ENCODE measurements at places on chromosomes 7 and 10.

- no peak for DNase-seq
These were observed 44.0 kb downstream of the SLC18A2 start for GRCh38 chr10:117284716-117285494.

GRCh38 chr7:24504040-24504439 lies 69.2 kb upstream of the PALS2 start:
- DNase-seq, result no peak

- DNase-seq, result no peak
These were observed 36.6 kb downstream of the PRKAG2 start for GRCh38 chr7:151840088-151840910.

GRCh38 chr7:22578007-22578733 lies 78.2 kb upstream of the STEAP1B start:
- no peak for DNase-seq

DNA sequence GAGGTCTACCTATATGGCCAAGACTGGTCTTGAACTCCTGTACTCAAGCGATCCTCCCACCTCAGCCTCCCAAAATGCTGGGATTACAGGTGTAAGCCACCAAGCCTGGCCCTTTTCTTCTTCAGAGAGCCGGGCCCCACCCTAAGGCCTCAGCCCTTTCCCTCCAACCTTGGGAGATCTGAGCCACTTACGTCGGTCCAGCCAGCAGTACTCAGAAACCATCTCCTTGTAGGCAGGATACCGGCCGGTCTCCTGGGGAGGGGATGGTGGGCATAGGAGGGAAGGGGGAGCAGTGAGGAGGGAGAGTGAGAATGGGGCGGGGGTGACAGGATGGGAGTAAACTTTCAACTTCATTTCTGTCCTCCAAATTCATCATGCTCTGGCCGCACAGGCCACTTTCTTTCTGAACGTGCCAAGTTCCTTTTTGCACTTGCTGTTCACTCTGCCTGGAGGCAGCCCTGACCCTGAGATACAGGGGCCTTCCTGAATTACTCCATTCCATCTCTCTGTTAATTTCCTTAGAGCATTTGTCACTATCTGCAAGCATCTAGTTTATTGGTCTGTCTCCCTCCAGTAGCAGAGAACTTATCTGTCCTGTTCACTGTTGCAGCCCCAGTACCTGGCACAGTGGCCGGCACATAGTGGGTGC lies 10.4 kb downstream of the PDZD7 start:
- no peak for DNase-seq

DNA sequence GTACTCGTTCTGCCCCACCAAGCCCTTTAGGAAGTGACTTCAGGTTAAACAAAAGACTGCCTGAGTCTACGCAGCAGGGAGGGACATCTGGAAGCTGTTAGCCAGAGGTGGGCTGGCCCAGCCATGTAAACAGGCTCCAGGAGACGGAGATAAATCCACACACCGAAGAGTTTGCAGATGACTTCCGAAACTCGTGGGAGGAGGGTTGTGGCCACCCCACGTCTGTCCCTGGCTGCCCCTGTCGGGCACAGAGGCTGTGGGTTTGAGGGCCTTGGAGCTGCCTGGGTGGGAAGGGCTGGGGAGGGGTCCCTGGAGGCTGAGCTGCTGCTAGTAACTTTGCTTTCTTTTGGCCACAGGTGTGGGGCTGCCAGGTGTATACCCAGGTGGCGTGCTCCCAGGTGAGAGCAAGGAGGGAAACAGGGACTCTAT lies 15.6 kb downstream of the ELN start:
- DNase-seq, result no peak

DNA sequence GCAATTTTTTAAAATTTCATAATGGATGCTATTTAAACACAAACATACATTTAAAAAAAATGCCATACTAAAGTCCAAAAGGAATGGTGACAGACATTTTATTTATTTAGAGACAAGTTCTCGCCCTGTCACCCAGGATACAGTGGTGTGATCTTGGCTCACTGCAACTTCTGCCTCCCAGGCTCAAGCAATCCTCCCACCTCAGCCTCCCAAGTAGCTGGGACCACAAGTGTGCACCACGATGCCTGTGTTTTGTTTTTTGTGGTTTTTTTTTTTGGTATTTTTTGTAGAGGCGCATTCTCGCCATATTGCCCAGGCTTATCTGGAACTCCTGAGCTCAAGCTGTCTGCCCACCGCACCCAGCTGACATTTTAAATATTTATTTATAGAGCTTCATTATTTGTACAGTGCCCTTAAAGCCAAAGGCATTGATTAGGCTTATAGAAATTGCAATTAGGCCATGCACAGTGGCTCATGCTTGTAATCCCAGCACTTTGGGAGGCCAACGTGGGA lies 703.5 kb downstream of the AUTS2 start:
- DNase-seq, result no peak

DNA sequence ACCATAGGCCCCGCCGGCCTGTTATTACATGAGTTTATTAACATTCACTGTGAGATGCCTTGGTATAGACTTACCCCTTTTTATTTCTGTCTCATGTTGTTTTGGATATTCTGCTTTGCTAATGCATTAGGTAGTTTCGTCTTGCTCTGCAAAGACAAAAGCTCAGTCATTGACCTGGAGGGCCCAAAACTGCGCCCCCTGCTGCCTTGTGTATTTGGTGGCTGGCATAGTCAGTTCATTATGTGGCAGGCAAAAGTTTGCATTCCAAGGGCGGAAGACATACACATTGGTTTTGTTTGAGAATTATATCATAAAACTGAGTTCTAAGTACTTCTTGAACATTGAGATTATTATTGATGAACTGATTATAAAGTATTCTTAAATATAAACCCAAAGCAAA lies 372.5 kb downstream of the SDK1 start:
- DNase-seq, result peak; percentile 59

GRCh38 chr10:101579516-101579870 lies 8.6 kb downstream of the POLL start:
- no peak for DNase-seq

- DNase-seq, result no peak
These were observed 16.6 kb upstream of the FGFR2 start for GRCh38 chr10:121614613-121615434.

GRCh38 chr7:128383776-128384175 lies 22.3 kb upstream of the PRRT4 start:
- DNase-seq, result no peak

GRCh38 chr7:151896086-151896485 lies 19.2 kb upstream of the PRKAG2 start:
- no peak for DNase-seq

GRCh38 chr7:54242776-54243175 lies 299.4 kb upstream of the VSTM2A start:
- no peak for DNase-seq

- DNase-seq, result peak; percentile 65
These were observed 16.5 kb downstream of the AIFM2 start for GRCh38 chr10:70115948-70116682.

DNA sequence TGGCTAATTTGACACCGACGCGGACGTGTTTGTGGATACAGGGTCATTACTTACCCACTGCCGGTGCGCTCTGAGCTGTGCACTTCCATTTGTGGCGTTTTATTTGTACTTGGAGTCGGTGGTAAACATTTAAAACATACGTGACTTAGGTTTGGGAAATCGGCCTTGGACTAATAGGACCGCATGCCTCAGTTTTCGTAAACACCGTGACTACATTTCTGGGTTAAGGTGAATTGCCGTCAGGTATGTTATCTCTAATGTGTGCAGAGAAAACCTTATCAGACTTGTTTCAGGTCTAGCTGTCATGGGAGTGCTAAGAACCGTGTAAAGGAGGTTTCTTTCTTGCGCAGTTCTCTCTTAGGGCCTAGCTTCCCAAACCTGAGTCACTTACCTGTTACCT lies 51.7 kb upstream of the NCF1 start:
- no peak for DNase-seq

GRCh38 chr10:32000937-32001336 lies 55.3 kb downstream of the KIF5B start:
- DNase-seq, result no peak

DNA sequence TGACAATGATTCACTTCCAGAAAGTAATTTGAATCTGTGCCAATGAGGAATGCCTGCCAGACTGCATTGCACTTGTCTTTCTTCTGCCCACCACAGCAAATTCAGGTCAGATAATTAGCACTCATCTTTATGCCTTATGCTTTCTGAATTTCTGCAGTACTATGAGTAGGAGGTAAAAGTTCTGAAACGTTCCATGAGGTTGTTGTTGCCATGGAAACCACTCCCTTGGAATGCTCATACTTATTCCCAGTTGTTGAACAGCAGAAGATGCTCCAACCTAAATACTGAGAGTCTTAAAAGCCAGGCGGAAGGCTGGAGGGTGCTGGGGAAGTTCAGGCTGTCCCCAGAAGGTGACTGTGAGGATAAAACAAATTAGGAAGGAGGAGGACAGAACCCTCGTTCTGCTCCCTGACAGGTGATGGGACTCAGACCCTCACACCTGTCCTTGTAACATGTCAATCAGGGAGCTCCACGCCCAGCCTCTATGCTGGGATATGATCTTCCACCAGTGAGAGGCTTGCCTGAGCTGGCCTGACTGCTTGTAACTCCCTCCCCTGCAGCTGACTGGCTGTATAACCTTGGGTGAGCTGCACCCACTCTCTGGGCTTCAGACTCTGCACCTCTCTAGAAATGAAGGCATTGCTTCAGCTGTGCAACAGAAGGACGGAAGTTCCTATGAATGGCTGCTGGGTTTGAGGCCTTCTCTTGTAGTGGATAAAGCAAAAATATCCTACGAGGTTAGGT lies 554.3 kb upstream of the MGMT start:
- DNase-seq, result no peak

GRCh38 chr7:50622821-50623220 lies 57.6 kb upstream of the DDC start:
- DNase-seq, result no peak

GRCh38 chr10:6292741-6293151 lies 90.0 kb downstream of the PFKFB3 start:
- no peak for DNase-seq

DNA sequence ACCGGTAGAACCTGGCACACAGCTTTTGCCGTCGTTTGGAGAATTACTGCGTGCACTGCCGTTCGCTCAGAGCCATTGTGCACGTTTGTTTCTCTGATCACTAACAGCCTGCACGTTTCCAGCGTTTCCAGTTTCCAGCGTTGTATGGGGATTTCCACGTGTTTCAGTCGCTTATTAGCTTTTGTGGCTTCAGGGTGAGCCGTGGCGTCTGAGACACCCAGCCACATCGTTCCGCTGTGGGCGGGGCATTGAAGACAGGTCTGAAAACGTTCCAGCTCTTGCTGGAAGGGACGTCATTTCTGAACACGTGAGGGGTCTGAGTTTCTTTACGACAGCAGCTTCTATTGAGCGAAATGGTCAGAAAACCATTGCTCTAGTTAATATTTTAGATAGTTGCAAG lies 164.8 kb downstream of the DNAJB6 start:
- no peak for DNase-seq

GRCh38 chr10:45253183-45253914 lies 62.1 kb downstream of the OR13A1 start:
- no peak for DNase-seq

- no peak for DNase-seq
These were observed 319 bp upstream of the GATA3 start for GRCh38 chr10:8054244-8054493.

GRCh38 chr10:57145548-57145947 lies 784.5 kb upstream of the ZWINT start:
- no peak for DNase-seq

GRCh38 chr10:63217120-63217605 lies 84.0 kb downstream of the NRBF2 start:
- DNase-seq, result no peak

DNA sequence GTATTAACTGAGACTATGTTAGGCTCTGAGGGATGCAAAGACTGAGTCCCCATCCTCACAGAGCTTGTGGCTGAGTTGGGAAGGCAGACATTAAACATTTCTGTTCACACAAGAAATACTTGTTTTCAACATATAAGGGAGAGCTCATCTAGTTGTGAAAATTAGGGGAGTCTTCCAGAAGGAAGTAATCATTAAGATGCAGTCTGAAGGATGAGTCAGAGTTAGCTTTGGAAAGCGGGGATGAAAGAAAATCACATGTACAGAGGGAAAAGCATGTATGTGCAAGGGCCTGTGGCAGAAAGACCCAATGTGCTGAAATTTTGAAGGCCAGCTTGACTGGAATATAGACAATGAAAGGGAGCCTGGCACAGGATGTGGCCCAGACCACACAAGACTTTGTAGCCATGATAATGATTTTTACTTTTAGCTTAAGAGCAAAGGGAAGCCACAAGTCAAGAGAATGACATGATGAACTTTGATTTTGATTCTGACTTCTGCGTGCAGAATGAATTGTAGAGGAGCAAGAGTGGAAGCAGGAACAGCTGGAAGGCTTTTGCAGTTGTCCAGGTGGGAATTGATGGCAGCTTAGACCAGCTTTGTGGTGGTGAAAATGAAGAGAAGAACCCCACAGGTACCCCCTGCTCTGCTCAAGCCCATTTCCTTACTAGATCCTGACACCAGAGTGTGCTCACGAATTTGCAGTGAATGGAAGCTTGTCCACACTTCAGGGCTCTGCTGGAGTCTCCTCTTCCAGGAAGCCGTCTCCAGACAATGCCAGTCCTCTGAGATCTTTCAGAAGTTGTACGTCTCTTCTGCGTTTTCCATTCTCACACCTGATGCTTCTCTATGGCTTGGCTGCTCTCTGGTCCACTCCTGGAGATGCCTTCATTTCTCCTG lies 115.6 kb downstream of the ATXN7L1 start:
- DNase-seq, result peak; percentile 8

DNA sequence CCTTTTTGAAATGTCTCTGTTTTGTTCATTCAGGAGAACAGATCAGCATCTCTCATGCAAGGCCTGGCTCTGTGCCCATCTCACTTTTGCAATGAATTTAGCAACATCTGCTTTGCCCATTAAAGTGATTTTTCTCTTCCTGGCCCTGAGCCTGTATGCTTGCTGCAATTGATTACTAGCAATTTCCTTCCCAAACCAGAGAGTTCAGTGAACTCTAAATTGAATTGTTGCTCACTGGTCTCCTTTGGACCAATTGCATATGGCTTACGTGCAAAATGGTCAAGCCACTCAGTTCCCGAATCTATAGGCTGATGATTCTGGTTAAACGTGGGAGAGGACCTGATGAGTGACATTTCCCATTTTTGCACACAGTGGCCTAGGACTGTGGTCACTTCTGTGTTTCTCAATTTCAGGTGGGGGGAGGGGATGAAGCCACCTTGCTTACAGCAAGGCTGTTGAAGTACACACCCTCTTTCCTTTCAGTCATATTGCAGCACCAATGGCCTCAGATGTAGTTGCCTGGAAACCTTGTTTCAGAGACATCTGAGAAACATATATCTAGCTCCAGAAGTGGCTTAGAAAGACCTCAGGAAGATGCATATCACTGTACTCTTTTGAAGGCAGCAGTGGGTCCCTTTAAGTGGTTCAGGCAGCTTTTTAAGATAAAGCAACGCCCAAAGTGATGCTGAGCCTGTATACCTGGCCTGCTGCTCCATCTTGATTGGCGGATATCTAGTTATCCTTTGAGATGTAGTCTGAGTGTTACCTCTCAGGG lies 201.4 kb downstream of the PTEN start:
- DNase-seq, result peak; percentile 31

All from stimulated activated naive CD8-positive, alpha-beta T cell treated with anti-CD3 and anti-CD28 coated beads, Interleukin-15, Interleukin-2, amounts not matched to agents 100 U/mL and 50 U/mL, for 24 hours (primary cell).